ENCODE measurements at places on chromosomes 12 and 14.

DNA sequence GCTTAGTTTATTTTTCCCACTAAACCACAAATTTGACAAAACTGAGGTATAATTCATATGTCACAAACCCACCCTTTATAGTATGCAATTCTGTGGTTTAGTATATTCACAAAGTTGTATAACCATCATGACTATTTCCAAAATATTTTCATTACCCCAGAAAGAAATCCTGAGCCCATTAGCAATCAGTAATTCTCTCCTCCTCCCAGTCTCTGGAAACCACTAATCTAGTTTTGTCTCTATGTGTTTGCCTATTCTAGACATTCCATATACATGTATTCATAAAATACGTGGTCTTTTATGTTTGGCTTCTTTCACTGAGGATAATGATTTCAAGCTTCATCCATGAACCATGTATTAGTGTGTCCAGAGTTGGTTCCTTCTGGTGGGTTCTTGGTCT is 267.6 kb downstream of the AEBP2 start:
- DNase-seq, result no peak

DNA sequence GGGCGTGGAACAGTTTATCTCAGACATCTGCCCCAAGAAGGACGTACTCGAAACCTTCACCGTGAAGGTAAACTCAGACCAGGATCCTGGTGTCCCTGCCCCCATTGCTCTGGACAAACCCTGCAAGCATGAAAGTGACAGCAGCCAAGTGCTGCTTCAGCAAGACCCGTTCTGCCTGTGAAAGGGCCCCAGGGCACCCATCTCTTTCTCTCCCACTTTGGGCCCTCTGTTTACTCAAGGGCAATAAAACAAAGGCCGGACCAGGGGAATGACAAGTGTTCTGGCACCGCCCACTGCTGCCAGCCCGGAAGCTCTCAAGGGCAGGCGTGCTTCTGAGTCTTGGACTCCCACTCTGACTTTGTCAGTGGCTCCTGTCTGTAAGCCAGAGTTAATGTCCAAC is 35.3 kb downstream of the CD9 start:
- DNase-seq, result no peak

- DNase-seq, result no peak
These were observed 43.9 kb downstream of the SSPN start for GRCh38 chr12:26239122-26239851.

DNA sequence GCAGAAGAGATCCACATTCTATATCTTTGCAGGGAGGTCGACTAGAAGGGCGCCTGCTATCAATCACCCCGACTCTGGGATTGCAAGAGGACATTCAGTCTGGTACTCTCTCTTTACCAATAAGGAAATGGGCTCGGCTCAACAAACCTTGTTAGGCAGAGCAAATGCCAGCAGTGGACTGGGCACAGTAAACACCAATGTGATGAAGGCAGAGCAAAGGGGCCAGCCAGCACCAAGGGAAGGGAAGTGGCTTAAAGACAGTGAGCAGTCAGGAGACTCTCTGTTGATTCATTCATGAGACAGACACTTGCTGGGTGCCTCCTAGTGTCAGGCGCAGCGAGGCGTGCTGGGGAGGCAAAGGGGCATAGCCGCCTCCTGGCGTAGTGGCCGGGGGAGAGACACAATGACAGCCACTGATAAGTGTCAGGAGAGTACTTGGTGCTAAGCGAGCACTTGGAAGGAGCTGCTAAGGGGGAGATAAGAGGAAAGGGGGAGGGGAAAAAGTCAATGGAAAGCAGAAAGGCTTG is 34.1 kb downstream of the TMCC3 start:
- no peak for DNase-seq

- no peak for DNase-seq
These were observed 101.5 kb downstream of the BMP4 start for GRCh38 chr14:53855127-53855526.

- DNase-seq, result no peak
These were observed 317.6 kb downstream of the DPF3 start for GRCh38 chr14:72576258-72576657.

DNA sequence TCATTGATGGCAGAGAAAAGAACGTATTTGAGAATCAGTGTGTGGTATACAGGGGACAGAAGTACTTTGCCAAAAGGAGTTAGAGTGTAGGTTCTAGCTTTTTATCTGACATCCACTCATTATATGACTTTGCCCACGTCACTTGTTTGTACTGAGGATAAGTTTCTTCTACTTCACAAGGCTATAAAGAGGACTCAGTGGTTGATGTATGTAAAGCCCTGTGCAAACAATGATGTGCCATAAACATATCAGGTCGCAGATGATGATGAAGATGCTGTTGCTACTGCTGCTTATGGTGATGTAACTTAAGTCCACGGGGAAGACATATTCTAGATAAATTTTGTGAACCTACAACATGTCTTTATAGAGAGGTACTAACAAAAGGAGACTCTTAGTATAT is 66.3 kb downstream of the TRHDE start:
- DNase-seq, result no peak

DNA sequence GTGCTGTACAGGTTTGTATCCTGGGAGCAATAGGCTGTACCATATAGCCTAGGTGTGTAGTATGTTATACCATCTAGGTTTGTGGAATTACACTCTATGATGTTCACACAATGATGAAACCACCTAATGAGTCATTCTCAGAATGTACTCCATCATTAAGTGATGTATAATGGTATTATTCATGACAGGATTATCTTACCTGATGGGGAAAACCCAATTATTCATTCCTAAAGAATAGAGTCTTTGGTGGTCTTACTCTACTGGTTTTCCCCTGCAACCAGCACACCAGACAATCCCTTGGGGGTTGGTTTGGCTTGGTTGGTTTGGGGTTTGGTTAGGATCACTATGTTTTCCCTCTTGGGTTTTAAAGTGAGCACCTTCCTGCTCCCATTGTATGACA is 12.6 kb upstream of the OR10P1 start:
- DNase-seq, result no peak

DNA sequence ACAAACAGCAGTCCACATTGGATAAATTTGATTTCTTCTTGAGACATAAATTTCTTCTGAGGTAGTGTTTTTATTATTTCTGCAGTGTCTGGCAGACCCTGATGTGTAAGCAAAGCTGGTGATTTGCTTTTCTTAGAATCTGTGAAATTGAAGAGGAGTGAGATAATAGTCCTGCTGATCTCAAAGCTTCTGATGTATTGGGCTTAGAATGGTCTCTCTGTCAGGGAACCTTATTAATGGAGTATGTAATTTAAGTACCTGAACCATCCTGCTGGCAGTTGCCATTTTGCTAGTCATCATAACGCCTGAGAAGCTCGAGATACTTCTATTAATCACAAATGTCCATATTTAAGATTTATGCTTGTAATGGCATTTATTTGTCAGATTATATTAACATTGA is 464.5 kb upstream of the PRICKLE1 start:
- DNase-seq, result no peak

- no peak for DNase-seq
These were observed 9.6 kb downstream of the PLXNC1 start for GRCh38 chr12:94157981-94158411.

- DNase-seq, result no peak
These were observed 241.4 kb downstream of the TTC8 start for GRCh38 chr14:89065879-89066278.
